ENCODE measurements at places on chromosomes 12 and 14.

- no peak for DNase-seq
Observed at GRCh38 chr12:117968826-117969659, at the start of gene KSR2. KSR2 (minus strand) TSS chr12:117968990; CDS start chr12:117968255, 735 bp downstream.

DNA sequence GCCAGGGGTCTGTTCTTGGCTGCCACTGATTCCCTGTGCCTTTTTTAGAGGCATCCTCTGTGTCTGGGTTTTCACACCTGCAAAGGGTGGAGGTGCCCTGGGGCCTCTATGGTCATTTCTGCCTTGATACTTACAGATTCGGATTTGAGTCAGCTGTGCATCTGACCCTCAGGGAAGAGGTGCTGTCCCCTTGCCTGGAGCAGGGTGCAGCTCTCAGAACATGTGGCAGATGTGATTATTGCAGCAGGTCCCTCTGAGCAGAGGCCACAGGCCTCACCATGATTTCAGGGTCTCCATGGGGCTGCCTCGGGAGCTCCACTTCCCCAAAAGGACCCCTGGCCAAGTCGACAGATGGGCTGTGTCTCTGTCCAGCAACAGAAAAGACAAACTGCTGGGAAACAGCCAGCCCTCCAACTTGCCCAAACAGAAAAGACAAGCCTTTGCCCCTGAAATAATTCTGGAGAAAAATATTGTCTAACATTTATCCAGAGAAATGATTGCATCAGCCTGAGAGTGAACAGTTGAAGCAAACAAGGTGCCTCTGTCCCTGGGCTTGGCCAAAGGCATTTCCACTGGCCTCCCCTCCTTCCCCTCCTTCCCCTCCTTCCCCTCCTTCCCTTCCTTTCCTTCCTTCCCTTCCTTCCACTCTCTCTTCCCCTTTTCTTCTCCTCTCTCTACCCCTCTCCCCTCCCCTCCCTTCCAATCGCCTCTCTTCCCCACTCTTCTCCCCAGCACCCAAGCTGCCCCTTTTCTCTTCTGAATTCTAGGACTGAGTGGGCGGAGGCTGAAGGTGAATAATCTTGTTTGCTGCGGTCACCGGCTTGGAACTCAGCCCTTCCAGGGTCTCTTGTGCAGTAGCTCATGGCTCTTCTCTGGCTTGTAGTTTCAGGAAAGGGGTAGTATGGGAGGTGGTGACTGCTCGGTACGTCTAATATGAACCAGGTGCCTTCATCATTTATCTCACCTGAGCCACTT, 676 bp downstream of the SERPINA3 start:
- DNase-seq, result no peak

DNA sequence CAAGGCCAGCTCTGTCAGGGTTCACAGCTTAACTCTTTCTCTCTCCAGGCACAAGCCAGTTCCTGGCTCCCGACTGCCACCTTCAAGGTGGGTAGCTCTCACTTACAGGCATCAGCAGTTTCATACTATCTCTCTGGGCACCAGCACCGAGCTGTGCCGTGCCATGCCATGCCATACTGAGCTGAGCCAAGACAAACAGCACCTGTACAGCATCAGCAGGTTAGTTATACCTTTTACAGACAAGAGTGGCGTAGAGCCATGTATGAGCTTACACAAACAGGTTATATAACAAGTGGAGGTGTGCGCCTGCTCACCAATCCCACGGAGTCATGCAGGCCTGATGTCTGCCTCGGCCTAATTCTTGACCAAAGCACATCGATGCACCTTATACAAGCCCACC, 1098.7 kb downstream of the AACS start:
- DNase-seq, result no peak

GRCh38 chr12:54759751-54760150, 94.6 kb upstream of the MUCL1 start:
- DNase-seq, result no peak

DNA sequence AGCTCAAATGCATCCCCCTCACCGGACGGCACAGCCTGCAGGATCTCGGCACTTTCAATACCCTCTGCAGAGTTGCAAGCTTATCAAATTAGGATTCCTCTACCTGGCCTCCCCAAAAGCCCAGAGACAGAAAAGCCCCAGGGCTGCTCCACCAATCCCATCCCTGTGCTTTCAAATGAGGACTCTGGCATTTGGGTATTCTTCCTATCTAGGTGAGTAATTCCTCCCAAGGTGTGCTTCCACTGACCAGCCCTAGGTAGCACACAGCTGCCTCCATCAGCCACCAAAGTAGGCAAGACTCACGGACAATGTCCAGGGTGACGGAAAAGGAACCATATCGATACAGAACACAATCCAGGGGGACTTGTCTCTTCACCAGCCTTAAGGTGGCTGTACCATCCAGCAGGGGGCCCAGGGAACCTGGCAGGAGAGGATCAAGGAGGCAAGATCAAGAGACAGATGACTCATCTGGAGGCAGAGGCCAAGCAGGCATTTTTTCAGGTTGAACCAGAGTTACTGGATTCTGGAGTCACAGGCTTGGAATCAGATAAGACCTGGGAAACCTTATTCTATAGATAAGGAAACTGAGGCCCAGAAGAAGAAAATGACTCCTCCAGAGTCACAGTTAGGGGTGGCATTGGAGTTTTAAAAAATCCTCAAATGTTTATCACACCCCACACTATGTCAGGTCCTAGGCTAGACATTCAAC, 9.9 kb downstream of the PMEL start:
- no peak for DNase-seq

DNA sequence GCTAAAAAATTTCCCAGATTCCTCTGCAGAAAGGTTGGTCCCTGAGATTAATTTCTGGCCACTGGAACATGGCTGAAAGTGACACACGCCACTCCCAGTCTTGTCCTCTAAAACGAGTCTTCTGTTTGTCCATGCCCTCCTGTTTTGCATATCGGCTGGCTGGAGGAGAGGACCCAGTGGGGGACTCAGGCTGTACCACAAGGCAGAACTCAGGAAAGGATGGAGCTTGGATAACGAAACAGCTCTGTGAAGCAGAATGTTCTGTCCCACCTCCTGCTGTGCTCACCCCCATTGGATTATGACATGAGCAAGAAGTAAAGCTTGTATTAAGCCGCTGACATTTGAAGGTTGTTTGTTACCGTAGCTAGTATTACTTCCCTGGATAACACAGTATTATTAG, 856.2 kb downstream of the BCL11B start:
- no peak for DNase-seq

DNA sequence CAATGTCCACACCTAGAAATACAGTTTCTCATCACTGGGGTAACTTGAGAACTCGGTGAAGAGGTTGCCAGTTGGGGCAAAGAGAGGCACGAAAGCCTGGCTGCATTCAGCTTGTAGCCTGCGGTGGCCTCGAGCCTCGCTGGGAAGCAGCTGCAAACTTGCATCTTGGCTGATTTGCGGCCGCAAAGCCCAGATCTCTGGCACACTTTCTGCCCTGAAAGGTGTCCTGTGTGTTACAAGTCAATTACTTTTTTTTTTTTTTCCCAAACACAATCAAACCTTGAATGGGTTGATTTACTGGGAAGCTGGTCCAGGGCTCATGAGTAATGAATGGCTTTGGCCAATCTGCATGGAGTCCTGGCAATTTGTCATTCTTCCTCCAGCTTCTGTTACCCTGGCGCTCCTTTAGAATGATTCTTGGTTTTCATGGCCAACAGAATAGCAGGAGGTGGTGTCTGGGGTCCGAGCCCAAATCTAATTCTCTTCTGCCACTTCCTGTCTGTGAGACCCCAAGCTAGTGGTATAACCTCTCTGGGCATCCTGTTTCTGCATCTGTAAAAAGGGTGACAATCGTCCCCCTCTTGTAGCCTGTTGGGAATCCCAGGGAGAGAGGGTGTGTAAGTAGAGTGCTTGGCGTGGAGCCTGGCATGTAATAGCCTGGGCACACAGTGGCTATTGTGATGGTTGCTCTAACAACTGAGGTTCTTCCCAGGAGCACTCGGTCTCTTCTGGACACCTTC, 6.7 kb downstream of the BCL7A start:
- no peak for DNase-seq

DNA sequence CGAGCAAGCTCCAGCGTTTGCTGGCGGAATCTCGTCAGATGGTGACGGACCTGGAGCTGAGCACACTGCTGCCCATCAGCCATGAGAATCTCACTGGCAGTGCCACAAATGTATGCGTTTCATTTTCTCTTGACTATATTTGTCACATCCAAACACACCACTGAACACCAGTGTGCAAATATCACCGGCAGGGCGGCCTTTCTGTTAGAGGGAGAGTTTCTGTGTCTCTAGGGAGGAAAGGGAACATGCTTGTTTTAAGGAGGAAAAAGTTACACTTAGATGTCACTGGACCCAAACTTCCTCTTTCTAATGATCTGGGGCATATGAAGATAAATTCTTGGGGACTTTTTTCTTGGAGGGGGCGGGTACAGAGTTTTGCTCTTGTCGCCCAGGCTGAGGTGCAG, 21.9 kb upstream of the HIP1R start:
- DNase-seq, result no peak

DNA sequence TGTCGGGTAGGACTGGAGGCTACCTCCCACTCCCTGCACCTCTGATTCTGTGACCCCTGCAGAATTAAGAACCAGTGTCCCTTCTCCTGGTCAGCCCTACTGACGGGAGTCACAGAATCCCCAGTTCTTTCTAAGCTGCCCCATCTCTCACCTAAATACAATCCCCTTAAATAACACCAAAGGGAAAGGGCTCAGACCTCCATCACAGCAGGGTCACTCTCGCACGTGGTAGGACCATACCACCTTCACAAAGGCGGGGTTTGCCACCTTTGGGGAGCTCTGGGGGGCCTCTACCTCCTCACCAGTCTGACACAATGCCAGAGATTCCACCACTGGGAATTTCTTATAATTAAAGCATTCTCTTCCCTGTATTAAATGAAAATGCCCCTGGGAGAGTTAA, 35.6 kb downstream of the DAD1 start:
- no peak for DNase-seq

- no peak for DNase-seq
Observed at GRCh38 chr12:3206536-3207072, 129.4 kb downstream of the TSPAN9 start.

DNA sequence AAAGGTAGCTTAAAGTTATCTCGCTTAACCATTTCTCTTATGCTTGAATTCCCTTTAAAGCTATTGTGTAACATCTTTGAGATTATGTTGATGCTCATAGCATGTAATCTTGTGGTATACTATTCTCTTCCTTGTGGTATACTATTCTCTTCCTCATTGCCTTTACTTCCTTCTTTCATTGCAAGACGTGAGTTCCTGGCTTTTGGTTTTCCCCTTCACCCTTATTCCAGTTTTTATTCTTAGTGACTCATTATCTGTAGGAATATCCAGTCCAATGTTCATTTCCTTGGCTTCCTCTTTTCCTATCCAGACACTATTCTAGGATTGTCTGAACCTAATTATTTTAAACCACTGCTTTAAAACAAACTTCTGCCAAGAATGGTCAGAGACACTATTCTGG, 564.0 kb downstream of the CCER1 start:
- no peak for DNase-seq

DNA sequence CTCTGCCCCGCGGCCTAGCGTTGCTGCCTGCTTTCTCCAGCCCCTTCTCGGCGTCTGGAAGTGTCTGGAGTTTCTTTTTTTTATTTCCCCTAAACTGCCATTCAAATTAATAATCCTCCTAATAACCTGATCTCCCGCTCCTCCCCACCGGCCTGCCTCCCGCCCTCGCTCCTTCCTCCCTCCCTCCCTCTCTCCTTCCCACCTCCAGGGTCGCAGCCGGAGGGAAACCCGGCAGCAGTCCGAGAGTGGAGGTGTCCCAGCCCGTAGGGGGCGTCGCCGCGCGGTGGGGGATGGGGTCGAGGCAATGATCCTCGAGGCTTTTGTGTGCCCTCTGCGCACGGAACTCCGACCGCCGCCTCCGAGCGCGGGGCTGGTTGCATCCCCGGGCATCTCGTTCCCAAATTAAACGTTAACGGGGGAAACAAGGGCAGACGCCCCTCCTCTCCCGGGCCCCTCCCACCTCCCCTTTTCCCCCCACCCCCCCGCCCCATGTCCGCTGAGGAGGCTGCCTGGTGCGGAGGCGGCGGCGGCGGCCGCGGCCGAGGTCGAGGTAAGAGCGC, 1.0 kb upstream of the SOCS2 start:
- DNase-seq, result no peak

GRCh38 chr12:9669019-9669326, 540 bp upstream of the CLEC2D start:
- DNase-seq, result no peak

DNA sequence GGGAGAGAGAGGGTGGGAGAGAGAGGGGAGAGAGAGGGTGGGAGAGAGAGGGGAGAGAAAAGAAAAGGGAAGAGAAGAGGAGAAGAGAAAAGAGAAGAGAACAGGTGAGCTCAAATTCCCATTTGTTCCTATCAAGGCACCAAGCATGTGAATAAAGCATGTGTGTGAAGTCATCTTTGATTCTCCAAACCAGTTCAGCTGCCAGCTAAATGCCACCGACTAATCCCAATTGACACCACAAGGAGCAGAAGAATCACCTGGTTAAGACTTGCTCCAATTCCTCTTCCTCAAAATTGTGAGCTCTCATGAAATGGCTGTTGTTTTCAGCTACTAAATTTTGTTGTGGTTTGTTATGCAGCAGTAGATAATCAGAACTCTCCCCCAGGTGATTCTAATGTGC, 188.9 kb downstream of the TMX1 start:
- no peak for DNase-seq

- DNase-seq, result no peak
Observed at GRCh38 chr14:68580671-68581070, 212.2 kb downstream of the ZFP36L1 start.

- no peak for DNase-seq
Observed at GRCh38 chr14:63616015-63616414, 25.7 kb downstream of the WDR89 start.

DNA sequence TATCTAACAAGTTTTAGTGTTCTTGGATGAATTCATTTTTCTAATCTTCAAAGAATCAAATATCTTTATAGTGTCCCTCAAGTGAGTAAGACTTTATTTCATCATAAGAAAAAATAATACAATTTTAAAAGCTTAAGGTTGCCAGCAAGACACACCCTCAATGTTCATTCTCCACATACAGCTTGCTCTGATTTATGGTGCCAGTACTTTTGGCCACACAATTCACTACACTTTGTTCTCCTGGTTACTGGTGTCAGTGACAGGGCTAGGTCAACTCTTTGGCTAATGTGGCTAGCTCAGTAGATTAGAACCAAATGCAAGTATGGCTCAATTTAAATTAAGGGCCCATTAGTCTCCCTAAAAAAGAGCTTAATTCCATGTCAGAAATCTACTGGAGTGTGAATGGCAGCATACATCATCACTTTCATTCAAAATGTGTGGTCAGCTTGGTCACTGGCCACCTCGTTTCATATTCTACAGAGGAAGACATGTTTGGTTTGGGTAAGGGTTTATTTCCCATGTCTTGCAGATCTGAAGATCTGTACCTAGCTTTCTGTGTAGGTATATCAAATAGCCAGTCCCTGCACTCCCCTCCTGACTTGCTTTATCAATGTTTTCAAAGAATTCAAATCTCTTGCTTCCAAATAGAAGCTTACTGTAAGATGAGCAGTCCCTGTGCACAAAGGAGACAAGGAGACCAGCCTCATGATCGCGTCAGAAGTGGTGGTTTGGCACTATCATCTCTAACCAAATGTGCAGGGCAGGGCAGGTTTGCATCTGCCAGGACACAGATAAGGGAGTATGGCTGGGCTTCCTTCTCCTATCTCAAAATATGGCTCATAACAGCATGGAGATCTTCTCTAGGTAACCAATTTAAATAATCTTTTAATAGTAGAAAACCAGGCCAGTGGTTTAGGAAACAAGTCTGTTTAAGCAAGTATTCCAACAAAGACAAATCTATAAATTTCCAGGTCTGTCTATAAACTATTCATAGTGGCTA, 31.3 kb downstream of the HECTD4 start:
- DNase-seq, result no peak

- no peak for DNase-seq
Observed at GRCh38 chr14:20614038-20614840, 23.1 kb upstream of the RNASE12 start.

- DNase-seq, result no peak
Observed at GRCh38 chr12:127398016-127398710, 868.8 kb upstream of the TMEM132C start.
